ENCODE measurements at places on chromosomes 12 and 14.

- DNase-seq, result no peak
Observed at GRCh38 chr12:27109334-27110028, 27.1 kb upstream of the C12orf71 start.

DNA sequence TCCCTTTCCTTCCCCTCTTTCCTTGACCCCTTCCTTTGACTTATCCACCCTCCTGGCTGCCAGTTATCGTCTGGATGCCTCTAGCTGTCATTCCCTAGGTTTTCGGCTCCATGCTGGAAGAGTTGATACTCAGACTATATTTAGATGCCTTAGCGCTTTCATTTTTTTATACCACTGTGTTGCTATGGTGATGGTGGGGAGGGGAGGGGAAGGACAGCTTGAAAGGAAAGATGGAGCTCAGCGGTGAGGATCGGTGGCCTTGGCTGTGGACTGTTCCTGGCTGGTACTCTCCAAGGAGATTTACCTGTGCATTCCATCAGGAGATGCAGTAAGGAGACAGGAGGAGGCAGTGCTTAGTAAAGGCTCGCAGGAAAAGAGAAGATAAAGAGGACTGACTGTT, 108.7 kb downstream of the SLC8A3 start:
- DNase-seq, result no peak

- DNase-seq, result no peak
Observed at GRCh38 chr12:89673603-89674002, 35.0 kb downstream of the ATP2B1 start.

GRCh38 chr12:124550123-124551089, 17.0 kb downstream of the NCOR2 start:
- DNase-seq, result no peak

DNA sequence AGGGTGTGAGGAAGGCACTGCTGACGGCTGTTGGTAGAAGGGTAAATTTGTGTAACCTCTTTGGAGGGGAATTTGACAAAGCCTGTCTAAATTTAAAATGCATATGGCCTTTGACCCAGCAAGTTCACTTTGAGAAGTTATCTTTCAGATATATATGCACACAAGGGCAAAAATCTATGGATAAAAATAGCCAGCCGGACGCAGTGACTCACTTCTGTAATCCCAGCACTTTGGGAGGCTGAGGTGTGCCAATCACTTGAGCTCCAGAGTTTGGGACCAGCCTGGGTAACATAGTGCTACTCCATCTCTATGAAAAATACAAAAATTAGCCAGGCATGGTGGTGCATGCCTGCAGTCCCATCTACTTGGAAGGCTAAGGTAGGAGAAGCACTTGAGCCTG, 13.4 kb downstream of the UBC start:
- no peak for DNase-seq

DNA sequence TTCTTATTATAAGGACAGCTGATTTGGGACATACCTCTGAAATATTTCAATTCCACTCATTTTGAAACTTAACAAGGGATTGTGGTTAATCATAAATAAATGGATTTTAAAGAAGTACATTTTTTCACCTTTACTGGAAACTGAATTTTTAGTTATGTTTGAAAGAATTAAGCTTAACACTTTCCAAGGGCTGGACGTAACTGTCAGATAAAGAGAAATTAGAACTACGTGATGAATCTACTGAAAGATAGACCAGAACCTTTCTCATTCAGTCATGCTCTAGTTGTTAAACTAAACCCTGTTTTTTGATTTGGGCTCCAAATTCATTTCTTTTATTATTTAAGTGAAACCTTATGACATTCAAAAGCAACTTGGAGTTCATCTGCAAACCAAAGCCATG, 1892.1 kb upstream of the SEL1L start:
- DNase-seq, result no peak

DNA sequence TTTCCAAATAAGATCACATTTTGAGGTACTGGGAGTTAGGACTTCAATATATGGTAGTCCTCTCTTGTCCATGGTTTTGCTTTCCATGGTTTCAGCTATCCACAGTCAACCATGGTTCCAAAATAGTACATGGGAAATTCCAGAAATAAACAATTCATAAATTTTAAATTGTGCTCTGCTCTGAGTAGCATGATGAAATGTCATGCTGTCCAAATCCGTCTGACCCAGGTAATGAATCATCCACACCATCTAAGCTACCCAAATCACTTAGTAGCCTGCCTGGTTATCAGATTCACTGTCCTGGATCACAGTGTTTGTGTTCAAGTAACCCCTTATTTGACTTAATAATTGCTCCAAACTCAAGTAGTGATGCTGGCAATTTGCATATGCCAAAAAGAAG, 197.9 kb downstream of the TMTC3 start:
- no peak for DNase-seq

GRCh38 chr14:89110110-89110509, 285.7 kb downstream of the TTC8 start:
- DNase-seq, result no peak

Measured in H9 (cell line).